T-helper 9 cell (primary cell): ENCODE measurements at places on chromosomes 3 and 15.

DNA sequence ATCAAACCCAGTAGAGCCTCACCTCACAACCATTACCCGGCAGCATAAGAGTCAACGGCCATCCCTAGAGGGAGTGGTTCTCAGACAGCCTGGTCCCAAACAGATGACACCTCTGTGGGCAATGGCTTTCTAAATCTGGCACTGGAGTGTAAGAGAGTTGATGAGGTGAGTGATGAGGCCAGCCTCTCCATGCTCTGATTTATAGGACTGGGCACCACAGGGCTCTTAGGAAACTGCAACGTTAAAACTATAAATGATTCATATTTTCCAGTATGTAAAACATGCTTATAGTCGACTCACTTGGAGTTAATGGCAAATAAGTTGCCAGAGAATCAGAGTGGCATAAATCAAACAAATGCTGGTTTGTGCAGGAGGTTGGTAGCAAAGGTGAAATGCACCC is 187.7 kb downstream of the GREM1 start:
- no peak for DNase-seq

DNA sequence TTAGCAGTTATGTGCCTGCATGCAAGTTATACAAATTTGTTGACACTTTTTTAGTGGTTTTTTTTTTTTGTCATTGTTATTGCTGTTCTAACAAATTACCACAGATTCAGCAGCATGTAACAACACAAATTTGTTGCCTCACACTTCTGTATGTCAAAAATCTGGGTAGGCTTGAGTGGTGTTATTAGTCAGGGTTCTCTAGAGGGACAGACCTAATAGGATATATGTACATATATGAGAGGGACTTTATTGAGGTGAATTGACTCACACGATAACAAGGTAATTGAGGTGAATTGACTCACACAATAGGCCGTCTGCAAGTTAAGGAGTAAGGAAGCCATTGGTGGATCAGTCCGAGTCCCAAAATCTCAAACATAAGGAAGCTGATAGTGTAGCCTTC is 15.0 kb upstream of the PLSCR1 start:
- no peak for DNase-seq

- DNase-seq = no peak
Measured at GRCh38 chr3:63961891-63962290, 49.7 kb upstream of the SCAANT1 start.

GRCh38 chr15:37098468-37099318 is 1.7 kb downstream of the MEIS2 start:
- no peak for DNase-seq

GRCh38 chr3:156763931-156764720 is 62.0 kb upstream of the LEKR1 start:
- DNase-seq = no peak

DNA sequence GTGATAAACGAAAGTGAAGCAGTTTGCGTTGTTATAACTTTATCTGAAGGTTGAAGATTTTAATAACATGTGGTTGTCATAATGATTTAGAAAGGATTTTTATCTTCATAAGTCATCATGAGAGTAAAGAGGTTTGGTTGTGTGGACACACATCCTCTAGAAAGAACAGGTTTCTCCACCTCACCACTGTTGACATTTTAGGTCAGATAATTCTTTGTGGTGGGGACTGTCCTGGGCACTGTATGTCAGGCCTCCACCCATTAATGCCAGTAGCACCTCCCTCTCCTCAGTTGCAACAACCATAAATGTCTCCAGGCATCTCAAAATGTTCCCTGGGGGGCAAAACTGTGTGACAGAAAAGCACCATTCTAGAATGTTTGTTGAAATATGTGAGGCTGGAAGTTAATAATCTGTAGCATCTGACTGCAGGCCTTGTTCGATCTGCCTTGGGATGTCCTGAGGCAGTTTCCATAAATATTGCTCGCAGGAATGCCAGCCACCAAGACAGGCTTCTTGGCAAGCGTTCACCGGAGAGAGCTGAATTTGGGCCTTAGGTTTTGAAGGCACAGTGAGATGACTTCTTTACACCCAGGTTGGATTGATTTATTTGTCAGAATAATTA is 100.1 kb downstream of the ADAMTSL3 start:
- no peak for DNase-seq

- no peak for DNase-seq
Measured at GRCh38 chr15:90895571-90896117, 7.5 kb upstream of the MAN2A2 start.

- no peak for DNase-seq
Measured at GRCh38 chr15:38652183-38652794, 87.7 kb upstream of the RASGRP1 start.

GRCh38 chr3:58531956-58532355 is 5.0 kb downstream of the ACOX2 start:
- DNase-seq = no peak

GRCh38 chr3:88141458-88142083 is 8.2 kb upstream of the C3orf38 start:
- DNase-seq = no peak

GRCh38 chr3:45181496-45181895 is 35.3 kb upstream of the CDCP1 start:
- no peak for DNase-seq

DNA sequence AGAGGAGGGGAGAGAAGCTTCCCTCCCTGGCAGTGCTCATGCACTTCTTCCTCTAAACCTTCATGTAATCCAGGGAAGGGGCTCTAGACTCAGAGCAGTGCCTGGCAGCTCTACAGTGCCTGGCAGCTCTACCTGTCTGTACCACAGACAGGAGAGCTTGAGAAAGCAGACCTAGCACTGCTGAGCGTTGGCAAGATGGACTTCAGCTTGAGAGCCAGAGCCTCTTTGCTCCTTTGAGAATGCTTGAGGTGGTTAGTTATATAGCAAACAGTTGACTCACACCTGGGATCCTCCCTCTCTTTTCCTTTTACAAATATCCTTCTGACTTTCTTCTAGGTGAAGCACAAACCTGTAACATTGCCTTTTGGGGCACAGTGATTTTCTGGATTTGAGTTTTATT is 20.9 kb downstream of the FBXO22 start:
- no peak for DNase-seq

GRCh38 chr3:167716920-167717319 is 17.8 kb downstream of the PDCD10 start:
- DNase-seq = no peak

DNA sequence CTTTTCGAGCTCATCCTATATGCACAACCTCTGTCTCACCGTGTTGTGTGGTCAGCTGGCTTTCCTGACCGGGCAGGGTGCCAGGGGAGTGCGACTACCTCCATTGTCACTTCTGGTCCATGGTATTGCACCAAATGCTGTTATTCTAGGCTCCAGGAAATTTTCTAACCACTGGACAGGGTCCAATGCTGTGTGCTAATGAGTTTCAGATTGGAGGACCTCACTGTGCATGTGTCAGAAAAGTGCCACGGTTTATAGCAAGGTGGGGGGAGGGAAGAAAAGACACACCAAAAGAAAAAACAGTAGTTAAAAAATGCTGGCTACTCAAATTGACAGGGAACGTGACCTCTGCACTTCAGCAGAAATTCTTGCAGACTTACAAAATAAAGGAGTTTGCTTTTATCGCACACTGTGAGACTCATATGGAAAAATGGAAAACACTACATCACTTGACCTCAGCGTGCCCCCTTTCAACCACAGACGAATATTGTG is 480.1 kb downstream of the FOXP1 start:
- DNase-seq = no peak

GRCh38 chr15:76258460-76258859 is 52.8 kb downstream of the ETFA start:
- DNase-seq = no peak

- DNase-seq = no peak
Measured at GRCh38 chr3:10283638-10284037, 9.1 kb downstream of the GHRL start.

DNA sequence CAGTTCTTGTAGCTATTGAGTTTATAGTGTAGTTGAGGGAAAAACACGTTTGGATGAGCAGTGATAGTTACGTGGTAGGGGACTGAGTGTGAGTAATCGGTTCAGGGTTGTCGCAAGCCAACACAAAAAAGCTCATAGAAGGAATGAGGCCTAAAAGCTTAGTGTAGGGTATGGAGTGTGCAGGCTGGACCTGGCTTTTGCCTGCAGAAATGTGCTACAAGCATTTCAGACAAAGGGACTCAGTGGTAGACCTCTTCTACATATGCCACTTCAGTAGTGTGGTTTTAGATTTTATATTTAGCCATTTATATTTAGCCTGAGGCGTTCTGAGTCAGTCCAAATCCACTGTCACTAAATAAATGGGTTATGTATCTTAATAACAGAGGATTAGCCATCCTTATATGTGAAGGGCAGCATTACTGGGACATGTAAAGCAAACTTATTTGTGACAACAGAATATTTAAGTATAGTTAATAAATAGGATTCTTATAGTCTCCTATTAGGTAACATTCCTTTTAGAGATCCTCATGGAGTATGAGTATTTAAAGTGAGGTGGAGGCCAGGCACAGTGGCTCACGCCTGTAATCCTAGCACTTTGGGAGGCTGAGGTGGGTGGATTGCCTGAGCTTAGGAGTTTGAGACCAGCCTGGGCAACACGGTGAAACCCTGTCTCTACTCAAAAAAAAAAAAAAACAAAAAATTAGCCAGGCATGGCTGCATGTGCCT is 21.8 kb downstream of the ATP2C1 start:
- DNase-seq = no peak

- DNase-seq = no peak
Measured at GRCh38 chr15:69389426-69389825, 24.7 kb upstream of the KIF23 start.

- DNase-seq = no peak
Measured at GRCh38 chr3:25412269-25412668, 15.8 kb upstream of the RARB start.

DNA sequence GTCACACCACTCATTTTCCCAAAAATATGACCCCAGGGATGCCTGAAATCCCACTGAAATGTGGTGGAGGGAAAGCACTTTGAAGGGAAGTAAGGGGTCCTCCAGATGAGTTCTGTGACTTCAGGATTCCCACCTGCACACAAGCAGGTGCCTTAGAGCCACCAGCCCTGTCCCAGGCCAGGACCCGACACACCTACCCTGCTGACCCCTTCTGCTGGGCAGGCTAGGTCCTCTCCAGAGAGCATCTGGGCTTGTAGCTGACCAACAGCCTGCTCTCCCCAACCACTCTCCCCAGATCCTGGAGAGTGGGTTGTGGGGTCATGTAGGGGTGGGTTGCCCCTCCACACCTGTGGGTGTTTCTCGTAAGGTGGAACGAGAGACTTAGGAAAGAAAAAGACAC is 14.9 kb upstream of the CILP start:
- no peak for DNase-seq

DNA sequence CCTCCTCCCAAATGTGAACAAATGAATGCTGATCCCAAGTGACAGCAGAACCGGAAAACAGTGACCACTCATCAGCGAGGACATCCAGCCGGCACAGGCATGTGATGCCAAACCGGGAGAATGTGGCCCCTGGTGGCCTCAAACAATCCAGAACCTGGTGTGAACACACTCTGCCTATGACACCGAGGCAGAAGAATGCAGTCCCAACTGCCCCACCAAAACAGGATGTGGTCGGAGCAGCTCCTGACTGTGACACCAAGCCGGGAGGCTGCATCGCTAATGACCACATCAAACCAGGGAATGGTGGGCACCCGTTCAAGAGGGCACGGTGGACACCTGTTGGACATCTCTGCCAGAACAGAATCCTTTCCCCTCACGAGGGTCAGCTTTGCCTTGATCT is 15.4 kb downstream of the SCN5A start:
- DNase-seq = no peak

DNA sequence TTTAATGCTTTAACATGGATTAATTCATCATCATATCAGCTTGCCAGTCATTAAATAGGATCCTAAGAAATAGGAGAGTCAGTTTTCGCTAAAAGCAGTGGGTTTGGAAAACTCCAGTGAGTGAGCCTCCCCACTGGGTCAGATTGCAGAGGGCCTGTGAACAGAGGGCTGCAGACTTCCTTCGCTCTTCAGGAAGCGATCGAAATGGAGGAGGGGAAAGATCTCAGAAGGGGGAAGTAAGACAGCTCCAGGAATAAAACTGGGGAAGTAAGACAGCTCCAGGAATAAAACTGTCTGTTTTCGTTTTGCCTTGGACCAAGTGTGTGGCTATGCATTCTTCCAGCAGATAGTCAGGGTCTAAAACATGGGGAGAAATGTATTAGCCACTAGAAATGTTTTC is 124.8 kb upstream of the C15orf61 start:
- no peak for DNase-seq

DNA sequence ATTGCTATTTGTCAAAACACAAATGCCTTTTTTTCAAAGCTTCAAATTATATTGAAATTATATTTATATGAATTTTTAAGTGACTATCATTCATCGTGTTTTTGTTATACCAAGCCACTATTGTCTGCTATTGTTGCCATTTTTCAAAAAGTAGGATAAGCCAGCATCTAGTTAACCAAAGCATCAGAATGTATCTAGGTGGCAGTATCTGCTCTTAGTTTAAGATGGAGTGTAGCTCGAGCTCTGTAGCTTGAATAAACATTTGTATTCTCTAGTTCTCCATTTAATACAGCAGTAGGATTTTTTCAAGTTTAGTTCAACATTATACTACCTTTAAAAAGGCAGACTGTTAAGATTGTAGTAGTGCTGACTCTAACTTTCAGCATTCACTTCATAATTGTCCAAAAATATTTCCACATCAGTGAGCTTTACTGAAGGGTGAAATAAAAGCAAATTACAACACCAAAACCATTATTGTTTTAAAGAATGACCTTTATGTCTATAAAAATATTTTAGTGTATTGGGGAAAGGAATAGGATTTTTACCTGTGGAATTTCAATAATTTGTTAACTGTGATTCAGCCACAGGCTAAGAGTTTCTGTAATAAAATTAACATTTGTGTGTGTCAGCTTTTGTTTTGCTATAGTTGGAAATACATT is 19.6 kb upstream of the C15orf61 start:
- no peak for DNase-seq

DNA sequence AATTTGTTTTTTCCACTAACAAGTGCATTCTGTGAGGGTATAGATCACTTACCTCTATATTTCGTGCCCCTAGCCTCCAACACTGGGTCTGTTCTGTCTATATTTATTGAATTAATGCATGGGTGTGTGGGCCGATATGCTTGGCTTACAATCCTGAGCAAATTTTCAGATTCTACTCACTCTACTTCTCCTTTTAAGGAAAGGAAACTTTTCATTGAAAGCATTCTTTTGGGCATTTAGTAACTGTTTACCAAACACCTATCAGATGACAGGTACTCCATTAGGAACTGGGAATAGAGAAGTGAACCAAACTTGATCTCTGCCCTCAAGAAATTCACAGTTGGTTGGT is 60.5 kb downstream of the TLE3 start:
- no peak for DNase-seq
